T follicular helper cell (primary cell): ENCODE measurements at places on chromosomes 3 and 15.

DNA sequence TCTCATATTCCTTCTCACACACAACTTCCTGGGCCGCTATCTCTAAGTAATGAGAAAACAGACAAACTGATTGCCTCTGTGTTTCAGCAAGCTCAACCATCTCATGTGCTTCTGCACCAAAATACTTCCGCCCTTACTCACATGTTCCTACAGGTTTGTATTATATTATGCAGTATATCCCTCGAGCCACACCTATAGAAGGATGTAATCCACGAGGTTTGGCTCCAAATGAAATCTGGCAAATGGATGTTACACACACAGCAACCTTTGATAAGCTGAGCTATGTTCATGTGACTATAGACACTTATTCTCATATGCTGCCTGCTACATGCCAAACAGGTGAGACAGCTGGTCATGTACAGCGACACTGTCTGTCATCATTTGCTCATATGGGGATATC is 22.6 kb downstream of the CCRL2 start:
- DNase-seq, result no peak

DNA sequence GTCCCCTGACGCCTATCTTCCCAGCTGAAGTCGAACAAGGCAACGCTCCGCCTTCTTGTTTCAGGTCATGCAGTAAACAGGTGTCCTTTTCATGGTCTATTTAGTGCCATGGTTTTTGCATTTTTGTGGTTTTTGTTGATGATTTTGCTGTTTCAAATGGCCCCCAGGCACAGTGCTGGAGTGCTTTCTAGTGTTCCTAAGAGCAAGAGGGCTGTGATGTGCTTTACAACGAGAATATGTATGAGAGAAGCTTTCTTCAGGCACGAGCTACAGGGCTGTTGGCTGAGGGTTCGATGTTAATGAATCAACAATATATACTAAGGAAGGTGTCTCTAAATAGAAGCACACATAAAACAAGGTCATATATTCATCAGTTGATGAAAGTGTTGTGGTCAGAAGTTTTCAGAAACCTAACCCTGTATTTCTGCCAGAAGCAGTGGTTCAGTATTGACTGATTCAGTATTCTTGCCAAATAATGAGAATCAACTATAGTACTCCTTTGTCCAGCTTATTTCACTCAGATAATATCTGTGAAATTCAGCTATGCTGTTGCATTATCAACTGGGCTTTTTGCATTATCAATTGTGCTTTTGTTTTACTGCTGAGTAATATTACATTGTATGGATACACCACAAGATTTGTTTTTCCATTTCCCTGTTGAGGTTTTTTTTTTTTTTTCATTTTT is 18.5 kb downstream of the LIMD1 start:
- DNase-seq, result no peak

GRCh38 chr15:84647726-84648125 is 6.4 kb downstream of the WDR73 start:
- DNase-seq, result no peak

DNA sequence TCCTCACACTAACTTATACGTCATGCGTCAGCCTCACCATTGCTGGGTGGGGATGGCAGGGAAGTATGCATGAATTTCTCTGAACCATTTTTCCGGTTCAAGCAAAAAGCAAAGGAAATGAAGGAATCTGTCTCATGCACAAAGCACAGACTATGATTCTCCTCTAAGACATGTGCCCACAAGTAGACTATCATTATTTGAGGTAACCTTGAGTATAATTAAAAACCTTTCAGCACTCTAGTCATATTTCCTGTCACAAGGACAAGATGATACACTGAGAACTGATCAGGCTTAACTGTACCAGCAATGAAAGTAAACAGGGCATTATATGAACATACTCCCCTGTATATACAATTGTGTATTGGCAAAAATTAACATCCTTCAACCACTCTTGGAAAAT is 56.7 kb upstream of the TSC22D2 start:
- no peak for DNase-seq

GRCh38 chr3:57949785-57950615 is 58.2 kb upstream of the FLNB start:
- DNase-seq, result no peak

- DNase-seq, result no peak
Observed at GRCh38 chr3:3109407-3110298, 521 bp downstream of the IL5RA start.

GRCh38 chr15:96323319-96324145 is 7.0 kb upstream of the NR2F2 start:
- no peak for DNase-seq

DNA sequence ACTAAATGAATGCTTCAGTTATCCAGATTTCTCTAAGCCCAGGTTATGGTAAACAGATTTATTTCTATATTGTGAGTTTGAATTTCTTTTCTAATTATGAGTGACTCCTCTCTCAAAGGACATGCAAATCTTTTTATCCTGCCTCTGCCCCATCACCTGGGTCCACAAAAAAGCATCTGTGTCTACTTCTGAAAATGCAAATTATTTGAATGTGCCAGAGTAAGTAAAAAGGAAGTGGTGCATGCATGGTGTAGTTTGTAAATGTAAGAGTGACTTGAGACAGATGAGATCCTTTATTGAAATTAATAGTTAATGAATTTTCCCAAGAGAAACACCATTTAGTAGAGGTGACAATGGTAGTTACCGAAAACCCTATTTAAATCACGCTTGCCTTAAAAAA is 26.9 kb downstream of the MCTP2 start:
- DNase-seq, result no peak

GRCh38 chr3:164113371-164114332 is 964.6 kb downstream of the SI start:
- DNase-seq, result no peak

DNA sequence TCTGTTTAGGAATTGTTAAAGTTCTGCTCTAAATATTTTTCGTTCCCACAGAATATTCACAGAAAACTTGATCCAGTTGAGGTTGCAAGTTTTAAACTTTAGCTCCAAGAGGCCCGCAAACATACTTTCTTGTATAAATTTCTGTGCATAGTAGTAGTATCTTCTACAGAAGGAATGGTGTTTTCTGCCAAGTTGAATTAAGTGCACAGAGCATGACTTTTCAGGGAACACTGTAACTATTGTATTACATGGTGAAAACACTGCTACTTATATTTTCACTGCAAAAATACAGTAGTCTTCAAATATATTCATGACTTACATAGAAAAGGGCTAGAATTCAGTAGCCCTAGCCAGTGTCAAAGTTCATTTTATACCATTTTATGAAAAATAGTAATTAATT is 67.0 kb downstream of the SUCNR1 start:
- no peak for DNase-seq

DNA sequence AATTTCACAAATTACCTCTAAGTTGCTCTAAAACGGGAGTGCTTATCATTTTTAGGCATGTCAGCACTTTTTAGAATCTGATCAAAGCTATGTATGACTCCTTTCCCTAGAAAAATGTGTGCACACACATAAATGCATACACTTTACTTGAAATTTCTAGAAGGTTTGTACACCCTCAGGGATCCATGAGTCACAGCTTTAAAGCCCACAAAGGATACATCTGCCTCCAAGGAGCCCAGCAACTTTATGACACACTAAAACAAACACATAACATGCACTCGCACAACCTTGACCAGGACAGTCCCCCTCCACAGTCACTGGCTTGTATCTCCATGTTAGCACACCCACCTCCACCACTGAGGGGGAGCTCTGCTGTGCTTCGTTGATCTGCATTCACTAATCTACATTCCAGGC is 722.0 kb upstream of the CFAP20DC start:
- DNase-seq, result no peak

DNA sequence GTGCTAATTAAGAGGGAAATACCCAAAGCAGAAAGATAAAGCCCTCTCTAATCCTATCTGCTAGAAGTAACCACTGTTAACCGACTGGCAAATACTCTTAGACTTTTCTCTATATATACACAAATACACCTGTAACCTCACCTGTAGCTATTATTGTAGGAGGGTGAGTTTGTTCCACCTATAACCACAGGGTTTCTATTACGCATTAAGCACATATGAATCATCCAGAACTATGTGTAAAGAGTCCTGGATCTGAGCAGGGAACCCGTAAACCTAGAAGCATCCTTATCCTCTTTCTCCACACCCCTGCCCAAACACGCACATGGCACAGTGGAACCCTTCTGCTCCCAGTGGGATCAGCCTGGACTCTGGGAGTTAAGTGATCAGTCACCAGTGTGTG is 172.8 kb upstream of the C2CD4B start:
- no peak for DNase-seq

- no peak for DNase-seq
Observed at GRCh38 chr3:127565711-127566110, 24.8 kb downstream of the TPRA1 start.
